Iris pigment epithelial cell (primary cell): ENCODE measurements at places on chromosomes 11 and 22.

- no peak for DNase-seq
Observed at GRCh38 chr11:76601724-76602123, 68.8 kb downstream of the LRRC32 start.

DNA sequence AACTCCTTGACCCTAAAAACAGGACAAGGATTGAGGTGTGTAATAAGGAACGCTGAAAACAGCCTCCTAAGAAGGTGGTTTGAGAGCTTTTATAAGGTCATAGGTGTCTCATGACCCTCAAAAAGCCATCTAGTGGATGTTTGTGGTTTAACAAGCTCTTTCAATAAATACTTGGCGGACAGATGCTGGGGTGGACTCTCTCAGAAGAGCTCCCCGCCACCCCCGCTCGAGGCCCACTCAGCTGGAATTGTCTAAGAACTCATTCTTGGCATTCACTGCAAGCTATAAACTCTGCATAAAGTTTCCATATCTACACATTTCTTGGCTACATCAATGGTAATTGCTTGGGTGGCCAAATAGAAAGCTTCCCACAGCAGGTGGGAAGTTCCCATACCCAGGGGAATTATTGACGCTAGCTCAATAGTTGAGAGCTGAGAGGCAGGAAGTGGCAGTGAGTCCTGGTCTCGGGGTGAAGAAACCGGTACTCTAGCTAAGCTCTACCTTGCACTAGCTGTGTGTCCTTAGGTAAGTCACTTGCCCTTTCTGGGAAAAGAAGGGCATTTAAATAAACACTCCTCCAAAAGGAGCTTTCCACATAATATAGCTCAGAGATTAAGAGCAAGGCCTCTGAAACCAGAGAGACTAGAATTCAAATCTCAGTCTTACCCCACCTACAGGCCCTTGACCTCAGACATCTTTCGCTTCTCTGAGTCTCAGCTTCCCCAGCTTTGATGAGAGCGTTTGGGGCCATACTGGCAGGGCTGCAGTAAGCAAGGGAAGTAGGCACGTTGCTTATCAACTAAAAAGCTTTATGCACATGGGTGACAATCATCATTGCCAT is 6.4 kb downstream of the MS4A15 start:
- no peak for DNase-seq

- DNase-seq, result no peak
Observed at GRCh38 chr11:1839924-1840779, 1.4 kb downstream of the TNNI2 start.

DNA sequence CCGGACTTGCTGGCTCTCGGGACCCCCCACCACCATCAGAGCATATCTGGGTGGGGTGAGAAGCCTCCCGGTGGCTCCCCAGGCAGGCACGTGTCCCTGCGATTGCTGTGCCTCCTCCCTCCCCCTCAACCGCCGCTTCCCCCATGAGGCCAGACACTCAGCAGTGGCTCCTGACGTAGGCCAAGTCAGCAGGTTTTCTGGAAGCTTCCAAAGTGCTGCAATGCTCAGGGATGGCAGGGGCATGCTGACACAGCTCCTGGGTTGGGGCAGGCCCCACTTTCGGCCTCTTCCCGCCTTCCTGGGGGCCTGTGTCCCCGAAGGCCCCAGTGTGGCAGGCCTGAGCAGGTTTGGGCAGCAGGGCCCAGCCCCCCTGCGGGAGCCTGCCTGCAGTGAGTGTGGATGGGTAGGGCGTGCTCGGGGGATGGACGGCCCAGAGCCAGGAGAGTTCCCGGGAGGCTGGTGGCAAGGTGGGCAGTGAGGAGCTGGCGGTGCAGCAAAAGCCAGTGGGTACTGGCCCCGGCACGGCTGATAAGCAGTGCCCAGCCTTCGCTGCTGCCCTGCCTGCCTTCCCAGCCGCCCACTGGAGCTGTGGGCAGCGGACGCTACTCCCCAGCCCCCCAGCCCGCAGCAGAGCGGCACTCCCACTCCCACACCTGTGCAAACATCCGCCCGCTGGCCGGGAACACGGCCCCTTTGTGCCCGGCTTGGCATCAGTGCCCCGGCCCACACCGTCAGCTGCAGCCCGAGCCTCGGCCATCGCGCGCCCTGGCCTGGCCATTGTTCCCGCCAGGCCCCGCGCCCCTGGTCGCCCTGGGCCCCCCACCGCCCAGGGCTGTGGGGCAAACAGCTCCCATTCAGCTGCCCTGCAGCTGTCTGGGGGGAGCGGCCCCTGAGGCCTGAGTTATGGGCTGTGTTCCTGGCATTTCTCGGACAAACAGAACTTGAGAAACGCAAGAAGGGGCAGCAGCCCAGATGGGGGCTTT is 125.0 kb downstream of the KCNQ1OT1 start:
- DNase-seq, result no peak

- DNase-seq, result peak; percentile 57
Observed at GRCh38 chr11:119729951-119730613, 1.1 kb upstream of the NECTIN1 start.
